ENCODE measurements at places on chromosomes 6 and 20.

DNA sequence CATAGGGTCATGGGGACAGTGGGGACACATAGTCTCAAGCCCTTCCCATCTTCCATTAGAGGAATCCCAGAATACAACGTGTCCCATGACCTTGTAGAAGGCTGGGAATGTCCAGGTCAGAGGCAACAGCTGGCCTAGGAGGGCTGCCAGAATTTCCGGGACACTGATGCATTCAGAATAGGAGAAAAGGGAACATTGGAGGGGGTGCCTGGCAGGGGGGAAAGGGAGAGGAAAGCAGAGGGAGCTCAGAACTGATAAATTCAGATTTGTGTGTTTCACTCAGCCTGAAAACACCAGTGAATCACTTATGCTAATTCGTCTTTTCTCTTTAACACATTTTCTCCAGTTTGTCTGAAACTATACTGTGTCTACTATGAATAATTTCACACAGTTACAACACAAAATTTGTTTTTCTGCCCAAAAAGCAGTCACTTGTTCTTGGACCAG lies 35.5 kb upstream of the BMP2 start:
- DNase-seq: no peak

- peak; percentile 77 for DNase-seq
Observed at GRCh38 chr6:105994591-105995390, 91.3 kb upstream of the PRDM1 start.

DNA sequence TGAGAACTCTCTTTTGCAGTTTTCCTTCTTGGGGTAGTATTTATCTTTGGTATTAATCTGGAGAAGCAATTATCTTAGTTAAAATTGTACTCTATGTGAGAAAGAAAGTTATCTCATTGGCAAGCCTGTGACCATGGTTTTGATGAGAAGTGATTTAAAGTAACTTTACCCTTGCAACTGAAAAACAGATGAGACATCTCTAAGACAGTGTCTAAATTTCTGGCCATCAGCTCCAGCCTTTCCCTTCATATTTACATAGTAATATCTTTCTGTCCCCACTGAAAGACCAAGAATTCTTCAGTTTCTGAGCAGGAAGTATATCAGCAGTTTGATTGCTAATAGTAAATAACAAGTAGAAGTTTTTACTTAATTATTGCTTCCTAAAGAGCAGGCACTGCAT lies 386.1 kb upstream of the SYNCRIP start:
- no peak for DNase-seq

DNA sequence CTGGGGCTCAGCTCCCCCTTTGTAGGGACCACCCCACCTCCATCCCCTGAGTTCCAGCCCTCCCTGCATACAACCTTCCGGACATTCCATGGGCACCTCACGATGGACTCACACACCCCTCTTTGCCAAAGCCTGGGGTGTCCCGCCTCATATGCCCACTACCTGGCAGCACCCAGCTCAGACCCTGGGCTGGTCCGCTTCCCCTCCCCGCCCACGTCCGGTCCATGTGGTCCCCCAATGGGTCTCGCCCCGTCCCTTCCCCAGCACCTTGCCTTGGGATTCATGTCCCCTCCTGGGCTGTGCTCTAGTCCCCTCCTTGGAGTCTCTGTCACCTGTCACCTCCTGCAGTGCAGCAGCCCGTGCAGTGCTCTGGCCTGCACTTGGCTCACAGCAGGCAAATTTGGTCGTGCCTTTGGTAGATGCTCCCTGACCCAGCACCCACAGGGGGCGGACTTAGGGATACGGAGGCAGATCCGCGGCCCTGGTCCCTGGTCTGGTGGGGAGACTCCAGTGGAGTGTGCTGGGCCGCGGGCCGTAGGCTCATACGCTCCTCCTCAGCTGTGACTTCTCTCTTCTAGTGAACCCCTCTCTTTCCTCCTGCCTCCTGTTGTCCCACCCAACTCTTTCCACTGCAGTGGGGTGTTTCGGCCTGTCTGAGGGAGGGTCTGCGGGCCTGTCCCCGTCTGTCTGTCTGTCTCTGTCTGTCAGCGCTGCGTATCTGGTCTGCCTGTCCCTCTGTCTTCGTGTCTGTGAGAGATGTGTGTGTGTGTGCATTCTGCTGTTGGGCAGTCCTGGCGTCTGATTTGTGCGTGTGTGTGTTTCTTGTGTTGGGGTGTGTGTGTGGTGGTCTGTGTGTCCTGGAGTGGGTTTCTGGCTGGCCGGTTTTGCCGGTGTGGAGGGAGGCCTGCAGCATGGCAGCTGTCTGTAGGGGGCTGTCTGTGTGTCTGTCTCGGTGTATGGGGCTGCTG lies 69.5 kb downstream of the SRC start:
- no peak for DNase-seq

GRCh38 chr20:25470045-25470444 lies 62.6 kb downstream of the GINS1 start:
- peak; percentile 28 for DNase-seq

DNA sequence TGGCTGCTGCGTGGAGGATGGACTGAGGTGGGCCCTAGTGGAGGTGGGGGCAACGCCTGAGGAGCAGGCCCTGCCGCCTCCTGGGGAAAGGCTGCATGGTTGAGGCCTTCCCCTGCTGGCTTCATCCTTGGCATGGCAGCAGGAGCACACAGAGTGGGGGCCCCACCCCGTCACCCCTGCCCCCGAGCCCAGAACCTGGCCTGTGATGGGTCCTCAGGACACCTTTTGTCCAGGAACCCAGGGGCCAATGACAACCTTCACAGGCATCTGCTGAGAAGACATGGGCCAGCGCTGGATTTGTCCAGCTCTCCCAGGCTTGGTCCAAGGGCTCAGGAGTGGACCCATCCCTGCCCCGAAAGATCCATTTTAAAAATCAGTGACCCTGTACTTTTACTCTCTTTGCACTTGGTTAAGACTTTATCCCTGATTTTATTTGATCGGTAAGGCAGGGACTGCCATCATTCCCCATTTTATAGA lies 575 bp upstream of the SLC17A9 start:
- no peak for DNase-seq

DNA sequence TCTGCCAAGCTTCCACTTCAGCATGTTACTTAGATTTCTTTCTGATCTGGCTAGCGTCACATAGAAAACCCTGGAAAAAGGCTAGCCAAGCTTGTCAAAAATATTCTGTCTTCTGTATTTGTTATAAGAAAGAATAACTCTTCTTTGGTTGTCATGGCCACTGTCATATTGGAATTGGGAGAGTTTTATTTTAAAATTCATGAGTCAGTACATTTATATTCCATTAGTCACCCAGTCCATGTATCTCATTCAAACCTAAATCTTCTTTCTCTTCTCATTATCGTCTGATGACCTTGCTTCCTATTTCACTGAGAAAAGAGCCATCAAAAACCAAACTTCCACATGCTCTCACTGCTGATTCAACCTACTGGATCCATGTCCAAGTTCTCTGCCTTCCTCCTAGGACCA lies 65.7 kb downstream of the EPM2A start:
- no peak for DNase-seq

DNA sequence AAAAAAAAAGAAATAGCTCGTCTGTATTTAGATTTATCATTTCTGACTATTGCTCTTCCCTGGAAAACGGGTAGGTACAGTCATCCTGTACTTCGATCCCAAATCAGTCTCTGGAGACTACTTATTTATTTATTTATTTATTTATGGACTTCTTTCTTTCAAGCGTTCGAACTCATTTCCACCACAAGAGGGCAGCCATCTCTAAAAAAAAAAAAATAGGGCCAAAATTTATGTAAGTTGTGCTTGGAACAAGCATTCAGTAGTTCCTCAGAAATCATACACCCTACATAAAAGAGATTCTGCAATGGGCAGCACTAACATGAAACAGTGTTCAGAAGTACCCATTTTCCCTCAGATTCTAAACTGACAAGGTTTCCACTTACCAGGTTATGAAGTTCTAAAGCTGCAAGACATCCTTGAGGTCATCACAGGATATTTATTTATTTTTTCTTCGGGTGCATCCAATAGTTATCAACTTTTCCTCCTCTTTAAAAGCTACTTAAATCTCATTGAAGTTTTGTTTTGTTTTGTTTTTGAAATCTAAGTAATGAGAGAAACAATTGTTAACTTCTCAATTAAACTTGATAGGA lies 1.9 kb upstream of the BMP2 start:
- DNase-seq: peak; percentile 55

- DNase-seq: no peak
Observed at GRCh38 chr20:59016795-59017492, 2.3 kb upstream of the TUBB1 start.

GRCh38 chr6:15484821-15485220 lies 178.0 kb downstream of the DTNBP1 start:
- DNase-seq: no peak

GRCh38 chr20:45452772-45453691 lies 16.5 kb upstream of the WFDC2 start:
- peak; percentile 45 for DNase-seq

- DNase-seq: peak; percentile 61
Observed at GRCh38 chr20:46307139-46307998, 929 bp downstream of the CDH22 start.

GRCh38 chr6:50128420-50129005 lies 78.8 kb upstream of the DEFB112 start:
- DNase-seq: no peak

- no peak for DNase-seq
Observed at GRCh38 chr6:43444582-43444981, 10.8 kb downstream of the DLK2 start.

GRCh38 chr6:163243692-163244589 lies 170.6 kb upstream of the QKI start:
- no peak for DNase-seq

GRCh38 chr6:30834646-30835045 lies 49.7 kb upstream of the DDR1 start:
- peak; percentile 24 for DNase-seq

DNA sequence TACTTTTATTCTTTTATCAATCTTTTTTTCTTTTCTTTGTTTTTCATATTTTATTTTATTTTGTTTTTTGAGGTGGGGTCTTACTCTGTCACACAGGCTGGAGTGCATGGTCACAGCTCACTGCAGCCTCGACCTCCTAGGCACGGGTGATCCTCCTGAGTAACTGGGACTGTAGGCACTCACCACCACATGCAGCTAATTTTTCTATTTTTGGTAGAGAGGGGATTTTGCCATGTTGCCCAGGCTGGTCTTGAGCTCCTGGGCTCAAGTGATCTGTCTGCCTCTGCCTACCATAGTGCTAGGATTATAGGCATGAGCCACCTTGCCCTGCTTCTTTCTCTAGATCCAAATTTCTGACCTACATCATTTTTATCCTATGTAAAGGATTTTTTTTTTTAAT lies 153.2 kb downstream of the CDKAL1 start:
- no peak for DNase-seq

GRCh38 chr6:99822741-99823512 lies 171.1 kb downstream of the MCHR2 start:
- DNase-seq: peak; percentile 1

DNA sequence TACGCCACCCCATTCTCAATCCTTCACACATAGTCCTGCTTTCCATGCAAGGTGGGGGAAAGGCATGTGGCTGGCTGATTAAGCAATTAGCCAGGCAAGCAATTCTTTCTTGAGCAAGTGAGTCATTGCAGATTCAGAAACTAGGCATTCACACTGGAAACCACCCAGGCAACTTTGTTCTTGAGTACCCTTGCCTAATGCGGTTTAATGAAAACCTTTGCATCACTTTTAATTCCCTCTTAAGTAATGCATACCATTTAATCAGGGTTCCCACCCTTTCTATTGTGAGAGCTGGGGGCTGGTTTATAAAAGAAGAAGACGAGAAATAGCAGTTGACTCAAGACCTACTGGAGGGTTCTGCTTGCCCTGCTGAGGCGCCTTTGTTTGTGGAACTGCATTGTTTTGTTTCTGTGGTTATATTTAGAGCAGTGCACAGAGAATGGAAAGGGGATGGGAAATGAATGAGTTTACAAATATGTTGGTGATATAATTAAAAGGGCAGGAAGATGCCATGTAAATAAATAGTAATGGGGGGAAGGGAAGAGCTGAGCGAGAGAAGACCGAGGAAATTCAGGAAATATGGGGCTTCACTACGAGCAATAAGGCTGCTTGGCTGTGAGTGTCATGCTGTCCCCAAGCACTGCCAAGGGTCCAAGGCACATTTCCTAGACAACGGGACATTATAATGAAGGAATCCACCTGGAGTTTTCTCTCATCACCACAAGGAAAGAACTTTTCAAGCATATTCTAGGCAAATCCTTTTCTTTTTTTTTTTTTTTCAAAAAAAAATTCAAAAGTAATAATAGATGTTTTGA lies 48.8 kb upstream of the TSHZ2 start:
- DNase-seq: peak; percentile 31

- DNase-seq: no peak
Observed at GRCh38 chr6:35635601-35636597, 52.8 kb downstream of the FKBP5 start.

DNA sequence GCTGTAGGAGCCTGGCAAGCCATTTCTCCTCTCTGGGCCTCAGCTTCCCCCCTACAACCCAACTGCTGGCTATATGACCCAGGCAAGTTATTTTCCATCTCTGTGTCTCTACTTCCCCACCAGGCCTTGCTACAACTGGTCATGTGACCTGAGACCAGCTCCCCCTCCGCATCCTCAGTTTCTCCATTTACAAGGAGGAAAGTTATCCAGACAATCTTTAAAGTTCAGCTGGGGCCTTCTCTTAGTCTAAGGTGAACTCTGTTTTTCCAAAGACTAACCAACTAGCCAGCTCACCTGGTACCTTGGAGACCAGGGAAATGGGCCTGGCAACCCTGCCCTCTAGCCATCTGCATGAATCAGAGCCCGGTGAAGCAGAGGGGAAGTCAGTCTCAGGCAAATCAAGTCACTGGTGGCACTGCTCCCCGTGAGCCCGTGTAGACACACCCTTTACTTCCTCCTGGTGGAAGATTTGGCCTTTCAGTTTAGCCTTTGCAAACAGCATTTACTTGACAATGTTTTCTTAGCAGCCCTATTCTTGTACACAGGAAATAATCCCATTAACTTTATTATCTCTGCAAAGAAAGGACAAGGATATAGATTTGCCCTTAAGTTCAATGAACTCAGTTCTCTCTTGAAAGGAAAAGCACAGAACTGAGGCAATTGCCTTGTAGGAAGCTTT lies 157.7 kb downstream of the VEGFA start:
- DNase-seq: peak; percentile 58

DNA sequence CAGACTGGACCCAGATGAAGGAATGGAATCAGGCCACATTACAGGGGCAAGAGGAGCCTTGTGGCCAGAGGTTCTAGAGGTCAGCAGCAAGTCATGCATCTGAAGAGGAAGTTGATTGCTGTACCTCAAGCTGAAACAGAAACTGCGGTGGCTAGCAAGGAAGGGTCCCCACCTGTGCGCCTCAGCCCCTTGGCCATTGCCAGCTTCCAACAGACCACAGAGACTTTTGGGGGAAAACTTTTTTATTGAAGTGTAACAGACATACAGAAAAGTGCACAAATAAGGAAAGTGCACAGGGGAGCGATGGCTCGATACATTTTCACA lies 26.8 kb upstream of the SLC9A8 start:
- DNase-seq: peak; percentile 88

GRCh38 chr6:46948699-46949098 lies 27.0 kb upstream of the ADGRF5 start:
- no peak for DNase-seq

DNA sequence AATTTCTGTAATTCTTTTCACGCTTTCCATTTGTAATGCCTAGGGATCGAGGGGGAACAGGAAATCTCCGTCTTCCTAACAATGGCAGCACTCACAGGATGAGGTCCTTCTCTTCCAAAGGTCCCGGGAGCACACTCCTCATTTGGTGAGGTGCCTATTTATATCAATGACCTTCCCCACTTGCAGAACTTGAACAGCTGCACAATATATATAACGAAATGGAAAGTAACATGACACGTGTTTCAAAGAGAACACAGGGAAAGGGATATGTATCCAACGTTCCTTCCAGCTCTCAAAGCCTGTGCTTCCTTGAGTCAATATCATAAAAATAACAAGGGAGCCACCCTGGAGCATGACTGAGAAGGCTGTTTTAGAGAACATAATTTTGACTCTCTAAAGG lies 78.6 kb upstream of the RBM24 start:
- DNase-seq: no peak

- no peak for DNase-seq
Observed at GRCh38 chr6:44906761-44907160, 421.4 kb upstream of the RUNX2 start.

Data from MV-4-11 (cell line).